ENCODE measurements at places on chromosomes 4 and X.

DNA sequence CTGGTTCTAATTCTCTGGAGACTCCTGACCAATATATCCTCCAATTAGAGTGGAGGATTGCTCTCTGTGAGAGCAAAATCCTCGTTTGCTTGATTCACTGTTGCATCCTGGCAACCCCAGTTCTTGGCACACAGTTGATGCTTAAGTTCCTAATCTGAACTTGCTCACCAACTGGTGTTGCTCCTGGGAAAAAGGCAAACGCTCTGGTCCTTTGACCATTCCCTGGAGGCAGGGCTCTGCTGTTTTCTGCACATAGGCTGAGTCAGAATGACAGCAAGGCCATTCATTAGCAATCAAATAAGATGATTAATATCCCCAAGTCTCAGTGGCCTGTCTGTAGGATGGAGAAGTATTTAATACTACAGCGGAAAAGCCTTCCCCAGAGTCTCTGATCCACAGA, 172.7 kb upstream of the TBC1D9 start:
- no peak for DNase-seq

DNA sequence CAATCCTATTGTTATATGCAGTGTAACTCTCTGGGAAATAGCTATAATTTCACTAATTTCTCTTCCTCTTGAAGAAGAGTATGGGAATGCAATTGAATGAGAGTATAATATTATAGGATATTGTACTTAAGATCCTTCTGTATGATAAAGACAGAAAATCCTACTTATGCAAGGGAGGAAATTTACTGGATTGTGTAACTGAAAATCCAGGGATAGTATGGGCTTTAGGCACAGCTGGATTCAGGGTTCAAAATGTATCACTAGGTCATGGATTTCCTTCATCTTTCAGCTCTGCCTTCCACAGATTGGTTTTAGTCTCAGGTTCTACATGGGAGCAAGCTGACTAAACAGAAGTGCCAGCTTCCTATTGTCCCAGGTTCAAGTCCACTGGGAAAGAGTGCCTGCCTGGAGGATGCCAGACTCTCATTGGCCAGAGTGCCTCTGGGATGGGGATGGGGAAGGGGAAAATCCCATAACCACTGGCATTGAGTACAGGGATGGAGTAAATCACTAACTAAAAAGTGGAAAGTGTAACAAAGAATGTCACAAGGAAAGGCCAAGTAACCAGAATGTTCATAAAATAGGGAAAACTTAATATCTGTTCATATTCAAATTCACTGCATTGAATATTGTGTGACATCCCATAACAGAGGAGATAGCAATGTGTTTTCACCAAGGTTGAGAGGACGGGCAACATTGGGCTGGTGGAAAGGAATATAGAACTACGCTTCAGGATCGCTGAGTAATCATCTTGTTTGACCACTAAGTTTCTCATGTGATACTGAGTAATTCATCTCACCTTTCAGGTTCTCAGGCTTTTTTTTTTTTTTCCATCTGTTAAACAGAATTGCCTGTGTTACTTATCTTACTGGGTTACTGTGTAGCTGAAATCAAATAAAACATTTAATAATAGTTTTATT, 75.7 kb downstream of the ANXA3 start:
- DNase-seq: no peak

- DNase-seq: peak; percentile 46
These were observed 106.6 kb upstream of the ATP6AP2 start for GRCh38 chrX:40474205-40474626.

GRCh38 chrX:107672955-107673378, 44.7 kb downstream of the PRPS1 start:
- no peak for DNase-seq

- DNase-seq: no peak
These were observed 9.1 kb downstream of the CXCR3 start for GRCh38 chrX:71609095-71609750.

DNA sequence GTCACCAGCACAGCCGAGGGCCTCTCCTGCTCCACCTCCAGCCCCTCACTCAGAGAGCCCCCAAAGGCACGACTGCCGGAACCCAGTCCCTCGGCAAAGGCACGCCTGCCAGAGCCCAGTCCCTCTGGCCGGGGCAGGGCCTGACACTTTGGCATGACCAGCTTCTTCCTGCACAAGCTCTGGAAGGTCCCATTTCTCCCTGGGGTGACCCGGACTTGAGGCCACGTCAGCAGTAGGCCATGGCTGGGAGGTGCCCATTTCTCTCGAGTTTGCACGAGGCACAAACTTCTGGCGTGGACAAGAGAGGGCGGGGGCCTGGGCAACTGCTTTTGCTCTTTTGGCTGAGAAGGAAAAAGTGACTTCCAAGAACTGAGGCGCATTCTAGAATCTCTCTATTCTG, 62.2 kb upstream of the GPR78 start:
- no peak for DNase-seq

GRCh38 chr4:40888933-40889332, 139.2 kb downstream of the NSUN7 start:
- no peak for DNase-seq

GRCh38 chr4:4339504-4340085, 47.3 kb upstream of the NSG1 start:
- no peak for DNase-seq

GRCh38 chr4:51932261-51932660, 87.9 kb downstream of the LRRC66 start:
- no peak for DNase-seq

GRCh38 chr4:142960126-142960525, 114.0 kb upstream of the INPP4B start:
- no peak for DNase-seq

DNA sequence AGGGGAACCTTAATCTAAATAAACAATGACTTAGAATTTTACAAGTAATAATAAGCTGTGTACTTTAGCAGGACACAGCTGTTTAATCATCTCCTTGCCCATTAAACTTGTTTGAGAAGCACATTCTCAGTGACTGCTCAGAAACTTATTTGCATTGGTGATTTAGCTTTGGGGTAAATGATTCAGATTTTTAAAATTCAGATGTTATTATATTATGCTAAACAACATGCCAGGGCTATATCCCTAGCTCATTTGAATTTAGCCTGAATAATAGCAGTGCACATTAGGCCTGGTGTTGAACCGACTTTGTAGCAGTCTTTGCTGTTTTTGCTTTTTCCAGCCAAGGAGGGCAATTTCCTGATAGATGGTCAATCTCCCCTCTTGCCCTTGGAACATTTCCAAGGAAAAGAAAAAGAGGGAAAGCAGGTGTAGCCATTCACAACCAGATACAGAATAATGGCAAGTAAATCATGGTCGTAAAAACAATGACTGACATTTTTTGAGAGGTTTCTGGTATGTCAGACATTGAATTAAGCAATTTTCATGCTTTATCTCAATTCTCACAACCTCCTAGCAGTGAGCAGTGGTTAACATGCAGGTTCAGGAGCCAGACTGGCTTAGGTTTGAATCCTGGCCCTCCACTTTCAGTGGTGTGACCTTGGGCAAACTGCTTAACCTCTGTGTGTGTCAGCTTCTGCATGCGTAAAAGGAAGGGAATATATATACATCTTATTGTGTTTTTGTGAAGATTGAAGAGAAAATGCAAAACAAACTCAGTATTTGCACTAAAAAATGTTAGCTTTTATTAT, 16.8 kb downstream of the ARHGEF38 start:
- no peak for DNase-seq

- no peak for DNase-seq
These were observed 15.6 kb downstream of the PAQR3 start for GRCh38 chr4:78923464-78924312.

DNA sequence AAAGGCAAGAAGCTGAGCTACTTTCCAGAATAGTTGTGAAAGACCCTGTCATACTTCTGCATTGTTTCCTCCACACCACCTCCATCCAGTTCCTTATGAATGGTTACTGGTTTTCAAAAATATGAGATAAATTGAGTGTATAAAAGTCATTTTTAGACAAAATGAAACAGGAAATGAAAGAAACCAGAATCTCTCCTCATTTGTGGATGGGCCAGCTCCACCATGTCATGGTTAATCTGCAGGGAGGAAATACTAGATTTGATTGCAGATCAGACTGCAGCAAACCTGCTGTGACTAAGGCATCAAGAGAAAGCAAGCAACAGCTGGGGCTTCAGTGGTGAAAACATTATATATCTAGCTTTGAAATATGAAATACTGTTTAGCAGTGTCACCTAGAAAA, 23.8 kb downstream of the F9 start:
- no peak for DNase-seq

DNA sequence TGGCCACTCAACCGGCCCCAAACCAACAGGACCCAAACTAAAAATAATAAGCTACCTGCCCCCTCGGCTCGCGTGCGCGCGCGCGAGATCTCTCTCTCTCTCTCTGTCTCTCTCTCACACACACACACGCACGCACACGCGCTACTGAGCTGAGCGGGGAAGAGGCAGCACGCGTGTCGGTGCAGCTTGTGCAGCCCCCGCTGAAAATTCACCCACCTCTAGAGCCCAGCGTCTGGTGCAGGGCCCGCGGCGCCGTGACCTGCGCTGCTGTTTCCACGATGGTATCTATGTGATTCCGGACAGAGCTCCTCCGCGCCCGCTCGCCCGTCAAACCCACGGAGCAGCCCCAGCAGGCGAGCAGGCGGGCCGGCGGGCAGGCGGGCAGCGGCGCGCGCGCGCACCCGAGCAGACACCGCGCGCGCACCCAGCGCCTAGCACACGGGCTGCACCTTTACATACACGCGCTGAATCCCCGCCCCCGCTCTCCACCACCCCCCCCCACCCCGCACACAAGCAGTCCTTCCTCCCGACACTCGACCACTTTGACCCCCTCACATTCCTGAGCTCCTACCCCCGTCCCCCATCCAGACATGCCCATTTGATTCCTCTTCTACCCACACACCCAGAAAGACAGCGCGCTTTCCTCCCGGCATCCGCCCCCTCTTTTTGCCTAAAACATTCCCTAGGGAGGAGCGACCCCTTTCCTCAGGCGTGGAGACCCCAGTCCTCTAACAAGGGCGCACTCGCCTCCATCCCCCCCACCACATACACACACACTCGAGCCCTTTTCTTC, 1.0 kb downstream of the SLITRK4 start:
- peak; percentile 25 for DNase-seq

DNA sequence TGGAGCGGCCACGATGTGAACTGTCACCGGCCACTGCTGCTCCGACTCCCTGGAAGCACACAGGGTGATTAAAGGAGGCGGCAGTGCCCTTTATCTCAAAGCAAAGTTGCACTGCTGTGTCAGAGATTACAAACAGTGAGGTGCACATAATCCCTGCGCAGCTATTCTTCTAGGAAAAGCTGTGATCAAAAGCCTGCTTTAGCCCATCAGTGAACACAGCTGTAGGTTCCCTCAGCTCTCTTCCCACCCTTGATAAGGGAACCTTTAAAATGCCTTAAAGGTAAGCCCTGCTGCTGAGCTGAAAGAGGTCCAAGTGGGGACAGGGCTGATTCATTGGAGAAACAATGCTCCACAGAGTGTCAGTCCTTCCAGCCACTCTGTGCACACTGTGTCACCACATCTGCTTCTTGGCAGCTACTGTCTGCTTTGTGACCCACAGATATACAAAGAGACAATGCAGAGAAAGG, 127.6 kb downstream of the EIF4E start:
- no peak for DNase-seq

DNA sequence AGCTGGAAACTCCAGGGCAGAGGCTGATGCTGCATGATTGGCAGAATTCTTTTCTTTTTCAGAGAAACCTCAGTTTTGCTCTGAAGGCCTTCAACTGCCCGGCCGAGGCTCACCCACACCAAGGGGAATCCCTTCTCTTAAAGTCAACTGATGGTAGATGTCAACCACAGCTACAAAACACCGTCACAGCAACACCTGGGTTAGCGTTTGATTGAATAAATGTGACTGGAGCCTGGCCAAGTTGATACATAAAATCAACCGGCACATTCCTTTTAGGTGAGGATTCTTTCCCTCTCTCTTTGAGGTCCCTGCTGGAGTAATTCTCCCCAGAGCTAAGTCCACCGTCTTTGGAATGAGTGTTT, 15.2 kb upstream of the KIAA0232 start:
- no peak for DNase-seq

- DNase-seq: no peak
These were observed 114.4 kb downstream of the GLRA3 start for GRCh38 chr4:174714393-174715211.

- no peak for DNase-seq
These were observed 208.8 kb upstream of the CLNK start for GRCh38 chr4:10893395-10893794.

- DNase-seq: no peak
These were observed 245.4 kb downstream of the ADGRL3 start for GRCh38 chr4:61445374-61446063.

DNA sequence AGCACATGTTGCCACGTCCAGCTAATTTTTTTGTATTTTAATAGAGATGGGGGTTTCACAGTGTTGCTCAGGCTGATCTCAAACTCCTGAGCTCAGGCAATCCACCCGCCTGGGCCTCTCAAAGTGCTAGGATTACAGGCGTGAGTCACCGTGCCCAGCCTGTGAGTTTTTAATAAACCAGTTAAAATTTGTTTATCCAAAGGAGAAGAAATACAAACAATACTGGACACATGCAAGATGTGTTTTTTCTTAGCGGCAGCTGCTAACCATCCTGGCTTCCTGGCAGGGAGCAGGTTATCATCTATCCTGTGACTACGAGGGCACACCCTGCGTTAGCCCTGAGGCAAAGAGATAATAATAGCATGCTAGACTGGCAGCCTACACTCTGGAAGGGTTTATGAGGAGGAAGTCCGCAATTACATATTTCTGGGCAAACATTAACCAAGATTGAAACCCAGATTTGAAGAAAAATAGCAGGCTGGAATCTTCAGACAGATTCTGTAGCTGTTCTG, 191.4 kb downstream of the SPRY1 start:
- DNase-seq: no peak

DNA sequence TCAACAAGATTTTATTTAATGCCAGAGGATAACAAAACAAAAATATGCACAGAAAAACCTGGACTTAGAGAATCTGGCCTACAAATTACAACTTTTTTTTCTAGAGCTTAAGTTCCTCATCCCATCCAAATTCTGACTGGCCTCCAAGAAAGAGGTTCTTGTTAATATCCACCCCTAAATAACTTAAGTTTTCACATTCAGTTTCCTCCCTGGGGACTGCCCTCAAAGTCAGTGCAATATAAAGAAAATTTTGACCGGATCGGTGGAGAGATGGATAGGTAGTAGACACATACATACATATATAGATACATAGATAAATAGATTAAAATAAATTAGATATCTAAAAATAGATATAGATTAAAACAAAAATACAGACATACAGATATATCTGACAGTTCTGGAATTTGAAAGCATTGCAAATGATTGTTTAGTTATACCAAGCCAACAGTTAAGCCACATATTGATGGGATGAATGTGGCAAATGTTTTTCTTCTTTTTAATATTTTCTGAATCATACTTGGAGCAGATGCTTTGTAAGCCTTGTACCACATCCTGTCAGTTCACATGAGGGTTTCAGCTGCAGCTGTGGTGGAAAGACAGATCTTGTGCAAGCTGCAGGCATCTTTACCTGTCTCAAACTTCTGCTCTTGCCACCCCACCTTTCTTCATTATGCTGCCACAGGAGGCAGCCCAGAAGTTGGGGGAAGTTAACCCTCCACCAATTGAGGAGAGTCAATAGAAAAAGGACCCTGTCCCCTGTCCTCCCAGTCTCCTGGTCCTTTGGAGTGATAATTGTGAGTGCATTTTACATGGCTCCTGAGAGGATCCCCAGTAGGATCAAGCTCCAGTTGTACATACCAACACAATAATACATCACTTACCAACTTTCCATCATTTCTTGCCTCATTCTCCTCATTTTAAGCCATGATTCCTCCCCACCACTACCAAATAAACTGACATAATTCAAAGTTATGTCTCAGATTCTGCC, 58.5 kb upstream of the PRDM8 start:
- no peak for DNase-seq

- no peak for DNase-seq
These were observed 2.1 kb downstream of the UCHL1 start for GRCh38 chr4:41258783-41259182.
